ENCODE measurements at places on chromosomes 1 and 21.

DNA sequence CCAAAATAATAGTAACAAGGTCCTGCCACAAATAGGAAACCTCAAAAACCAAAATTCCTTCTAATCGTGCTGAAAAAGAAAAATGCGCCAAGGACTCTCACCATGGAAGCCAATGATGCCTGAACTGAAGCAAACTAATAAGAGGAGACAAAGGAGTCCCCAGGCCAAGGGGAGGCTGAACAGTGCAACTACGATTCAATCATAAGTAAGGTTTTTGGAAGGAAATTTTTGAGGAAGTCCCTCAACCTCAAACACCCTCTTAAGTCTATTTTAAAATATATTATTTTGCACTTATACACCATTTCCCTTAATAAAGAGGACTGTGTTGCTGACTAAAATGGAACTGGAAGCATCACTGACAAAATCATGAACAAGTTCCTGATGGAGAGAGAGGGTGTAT is 1.7 kb upstream of the ARHGAP29 start:
- DNase-seq = no peak

- no peak for DNase-seq
Observed at GRCh38 chr1:8390707-8391106, 72.8 kb downstream of the SLC45A1 start.

DNA sequence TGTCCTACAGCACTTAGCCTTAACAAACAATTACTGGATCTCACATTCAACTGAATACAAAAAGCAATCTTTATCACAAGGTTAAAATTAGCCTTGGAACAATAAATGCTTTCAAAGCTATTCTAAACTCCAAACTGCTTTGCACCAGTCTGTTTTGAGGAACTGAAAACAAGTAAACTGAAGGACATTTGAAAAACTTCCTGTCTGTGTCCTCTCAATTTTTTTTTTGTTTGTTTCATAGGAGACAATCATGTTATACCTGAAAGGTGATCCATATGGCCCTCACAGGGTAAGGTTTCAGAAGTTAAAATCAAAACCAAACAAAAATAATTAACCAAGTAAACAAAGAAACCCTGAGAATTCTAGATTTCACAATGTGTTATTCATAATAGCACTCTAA is 459.1 kb downstream of the DPYD start:
- DNase-seq = no peak

DNA sequence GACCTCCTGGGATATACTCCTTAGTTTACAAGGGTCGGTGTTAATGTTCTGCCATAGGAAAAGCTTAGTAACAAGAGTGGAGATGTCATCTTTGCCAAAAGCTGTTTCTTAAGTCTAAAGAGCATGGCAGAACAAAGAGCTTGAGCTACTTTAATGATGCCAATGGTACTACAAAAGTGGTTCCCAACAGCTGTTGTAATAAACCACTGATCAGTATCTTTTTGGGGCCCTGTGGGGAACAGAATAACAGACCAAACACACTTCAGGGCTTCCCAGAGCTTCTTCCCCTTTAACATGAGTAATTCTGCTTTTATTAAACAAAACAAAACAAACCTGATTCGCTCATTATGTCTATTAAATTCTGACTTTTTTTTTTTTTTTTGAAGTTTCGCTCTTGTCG is 116.3 kb downstream of the NCAM2 start:
- DNase-seq = no peak

GRCh38 chr1:223653431-223653830 is 12.1 kb downstream of the CAPN8 start:
- DNase-seq = no peak

GRCh38 chr1:100883963-100884362 is 10.7 kb downstream of the EXTL2 start:
- DNase-seq = no peak

- no peak for DNase-seq
Observed at GRCh38 chr1:11414926-11415538, 63.9 kb upstream of the DISP3 start.

GRCh38 chr1:26302733-26303405 is 3.6 kb downstream of the UBXN11 start:
- no peak for DNase-seq

Measured in nucleus accumbens (tissue), 56 donors.